ENCODE measurements at places on chromosomes 3 and 15.

- no peak for DNase-seq
Observed at GRCh38 chr15:38559636-38560307, 4.8 kb downstream of the RASGRP1 start.

- no peak for DNase-seq
Observed at GRCh38 chr3:195165790-195166189, 105.2 kb downstream of the XXYLT1 start.

GRCh38 chr3:17935222-17935621 lies 192.8 kb upstream of the TBC1D5 start:
- DNase-seq = no peak

GRCh38 chr15:44101944-44102343 lies 93.1 kb downstream of the FRMD5 start:
- DNase-seq = no peak

GRCh38 chr3:176078906-176079305 lies 1118.4 kb downstream of the TBL1XR1 start:
- DNase-seq = no peak

DNA sequence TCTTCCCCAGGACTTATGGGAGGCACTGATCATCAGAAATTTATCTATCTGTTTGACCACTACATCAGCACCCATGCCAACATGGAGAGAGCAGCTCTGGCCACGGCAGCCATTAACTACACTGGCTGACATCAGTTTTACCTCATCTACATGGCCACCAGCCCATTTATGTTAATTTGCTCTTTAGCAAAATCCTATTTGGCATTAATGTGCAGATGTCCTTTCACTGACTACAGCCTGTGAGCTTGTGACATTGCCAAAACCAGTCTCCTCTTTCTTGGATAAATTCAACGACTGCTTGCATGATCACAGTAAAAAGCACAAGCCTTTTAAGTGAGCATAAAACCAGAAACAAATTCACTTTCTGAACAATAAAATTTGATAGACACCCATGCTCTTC lies 47.5 kb downstream of the NR1I2 start:
- DNase-seq = peak; percentile 10

DNA sequence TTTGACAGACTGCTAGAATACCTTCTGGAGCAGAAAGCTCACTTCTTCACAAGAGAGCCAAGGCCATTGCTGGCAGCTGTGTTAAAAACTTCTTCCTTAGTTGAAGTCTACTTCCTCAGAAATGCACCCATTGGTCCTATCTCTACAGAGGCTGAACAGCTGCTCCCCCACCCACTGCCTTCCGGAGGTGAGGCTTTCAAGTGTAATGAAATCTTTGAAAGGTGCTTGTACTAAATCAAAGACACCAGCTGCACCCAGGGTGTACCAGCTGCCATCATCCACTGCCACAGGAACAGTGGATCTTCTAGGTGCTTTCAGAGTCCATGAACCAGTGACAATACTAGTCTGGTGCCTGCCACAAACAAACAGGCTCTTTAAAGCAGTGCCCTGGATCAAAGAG lies 26.4 kb upstream of the HERC1 start:
- DNase-seq = no peak

- no peak for DNase-seq
Observed at GRCh38 chr15:73715417-73715816, 31.2 kb downstream of the CD276 start.

GRCh38 chr3:8606701-8607231 lies 37.8 kb downstream of the SSUH2 start:
- no peak for DNase-seq

- DNase-seq = no peak
Observed at GRCh38 chr3:186466391-186466974, 77.7 kb downstream of the CRYGS start.

- no peak for DNase-seq
Observed at GRCh38 chr3:58025837-58026569, 17.8 kb downstream of the FLNB start.

DNA sequence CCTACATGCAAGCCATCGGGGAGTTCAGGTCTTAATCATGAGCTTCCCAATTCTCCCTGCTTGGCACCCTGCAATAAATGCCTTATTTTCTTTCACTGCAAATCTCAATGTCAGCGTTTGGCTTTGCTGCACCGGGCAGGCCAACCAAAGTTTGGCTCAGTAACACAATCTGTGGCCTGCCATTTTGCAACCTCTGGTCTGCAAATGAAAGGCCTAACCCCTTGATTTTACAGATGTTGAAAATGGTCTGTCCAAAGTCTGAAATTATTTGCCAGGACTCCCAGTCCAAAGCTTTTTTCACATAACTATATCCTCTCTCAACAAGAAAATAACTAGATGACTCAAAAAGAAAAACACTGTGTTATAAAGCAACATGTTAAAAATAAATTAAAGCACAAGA lies 34.0 kb upstream of the LEKR1 start:
- DNase-seq = no peak

GRCh38 chr15:71109130-71109529 lies 6.1 kb upstream of the THSD4 start:
- no peak for DNase-seq

- DNase-seq = no peak
Observed at GRCh38 chr3:156143136-156143535, 22.8 kb downstream of the KCNAB1 start.

DNA sequence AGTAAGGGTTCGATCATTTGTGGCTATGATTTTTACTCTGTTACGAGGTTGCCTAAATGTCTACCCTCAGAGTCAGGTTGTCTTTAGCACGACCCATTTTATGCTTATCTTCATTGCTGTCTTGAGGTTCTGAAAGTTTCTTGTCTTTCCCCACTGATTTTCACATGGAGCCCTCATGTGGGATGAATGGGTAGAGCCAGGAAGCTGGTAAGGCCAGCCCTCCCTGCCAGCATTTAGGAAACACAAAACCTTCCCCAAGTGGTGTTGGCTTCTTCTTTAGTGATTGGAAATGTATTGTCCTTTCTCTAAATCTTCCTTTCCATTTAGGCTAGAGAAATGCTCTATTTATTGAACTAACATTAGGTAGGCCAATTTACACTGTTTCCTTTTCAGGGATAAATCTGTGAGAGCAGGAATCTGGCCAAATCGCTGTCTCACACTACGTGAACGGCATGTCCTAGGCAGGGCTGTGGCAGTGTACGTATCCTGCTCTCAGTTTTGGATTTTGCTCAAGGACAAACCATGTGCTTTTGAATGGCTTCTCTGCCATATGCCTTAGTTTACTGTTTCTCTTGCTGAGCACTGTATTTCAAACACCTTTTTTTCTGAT lies 43.7 kb downstream of the MYZAP start:
- DNase-seq = no peak

GRCh38 chr3:12966847-12967605 lies 106.2 kb downstream of the IQSEC1 start:
- DNase-seq = no peak

GRCh38 chr3:42012383-42012934 lies 50.6 kb upstream of the ULK4 start:
- no peak for DNase-seq

DNA sequence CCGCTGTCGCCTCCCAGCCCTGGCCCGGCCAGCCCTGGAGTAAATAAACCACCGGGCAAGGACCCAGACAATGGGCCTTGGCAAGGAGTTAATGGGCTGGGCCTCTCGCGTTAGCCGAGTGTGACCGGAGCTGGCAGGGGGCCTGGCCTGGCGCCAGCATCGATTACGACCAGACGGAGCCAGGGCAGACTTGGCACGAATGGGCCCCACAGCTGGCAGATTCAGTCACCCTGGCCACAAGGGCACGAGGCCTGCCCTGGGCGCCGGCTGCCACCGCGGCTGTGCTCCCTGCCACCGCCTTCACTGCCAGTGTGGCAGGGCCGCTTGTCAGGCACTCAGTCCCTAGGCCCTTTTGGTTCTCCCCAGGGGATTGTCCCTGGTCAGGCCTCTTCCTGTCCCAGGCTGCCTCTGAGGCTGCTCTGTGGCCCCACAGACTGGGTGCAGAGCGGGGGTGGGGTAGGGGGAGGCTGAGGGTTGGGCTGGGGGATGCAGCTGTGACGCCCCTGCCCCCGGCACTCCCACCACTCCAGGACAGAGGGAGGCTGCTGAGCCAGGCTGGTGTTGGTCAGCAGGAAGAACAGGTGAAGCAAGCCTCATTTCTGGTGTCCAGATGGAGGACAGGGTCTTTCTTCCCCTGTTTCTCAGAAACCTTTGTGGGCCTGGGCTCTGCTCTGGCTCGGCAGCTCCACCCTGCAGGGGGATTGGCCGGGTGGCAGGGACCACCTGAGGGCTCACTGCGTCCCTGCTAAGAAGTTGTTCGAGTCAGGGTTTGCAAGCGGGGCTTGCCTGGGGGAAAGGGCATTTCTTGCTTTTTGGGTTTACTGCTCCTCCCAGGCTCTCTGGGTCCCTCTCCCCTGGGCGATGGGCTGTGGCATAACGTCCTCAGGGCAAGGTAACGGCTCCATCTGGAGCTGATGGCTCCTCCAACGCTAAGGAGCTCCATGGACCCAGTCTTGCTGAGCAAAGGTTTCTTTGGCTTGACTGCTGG lies 30.5 kb upstream of the SRP14 start:
- DNase-seq = peak; percentile 98

DNA sequence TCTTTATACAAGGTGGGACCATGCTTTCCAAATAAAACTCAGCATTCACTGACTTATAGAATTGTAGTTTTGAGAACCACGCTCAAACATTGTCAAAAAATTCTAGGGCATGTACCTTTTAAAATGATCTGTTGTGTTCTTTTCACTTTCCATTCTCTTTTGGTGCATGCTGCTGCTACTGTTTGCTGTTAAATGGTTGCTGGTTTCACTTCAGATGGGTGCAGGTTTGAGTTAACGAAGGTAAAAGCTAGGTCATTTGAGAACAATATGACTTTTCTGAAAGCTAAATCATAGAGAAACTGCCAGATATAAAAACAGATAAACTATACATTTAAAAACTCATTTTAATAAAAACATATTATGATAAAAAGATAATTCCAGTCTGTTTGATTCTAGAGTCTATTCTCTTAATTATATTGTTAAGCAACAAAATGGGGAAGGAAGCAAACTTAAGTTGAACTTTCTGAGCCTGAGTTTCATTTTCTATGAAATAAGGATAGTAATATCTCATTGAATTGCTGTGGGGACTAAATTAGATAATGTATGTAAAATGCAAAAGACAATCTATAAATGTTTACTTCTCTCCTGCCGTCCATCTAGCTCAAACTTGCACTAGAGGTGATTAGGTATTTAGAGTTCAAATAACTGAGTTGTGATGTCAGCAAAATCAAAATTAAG lies 82.4 kb downstream of the OXSM start:
- no peak for DNase-seq

DNA sequence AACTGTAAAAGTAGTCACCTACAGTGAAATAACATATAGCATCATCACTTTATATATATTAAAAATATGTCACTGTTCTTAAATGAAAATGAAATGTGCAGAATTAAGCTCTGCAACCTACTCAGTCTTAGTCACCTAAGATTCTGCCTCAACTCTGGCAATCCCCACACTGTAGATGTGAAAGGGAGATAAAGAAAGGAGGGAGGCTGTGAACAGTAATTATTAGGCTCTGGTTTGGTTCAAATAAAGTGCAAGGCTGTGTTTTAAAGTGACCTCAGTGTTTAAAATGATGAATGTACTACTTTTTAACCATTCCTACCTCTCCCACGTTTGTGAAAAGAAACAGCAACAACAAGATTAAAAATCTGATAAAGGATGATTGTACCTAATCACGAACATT lies 72.2 kb downstream of the ATP8B4 start:
- no peak for DNase-seq

- DNase-seq = no peak
Observed at GRCh38 chr3:74639681-74640080, 25.2 kb upstream of the CNTN3 start.

DNA sequence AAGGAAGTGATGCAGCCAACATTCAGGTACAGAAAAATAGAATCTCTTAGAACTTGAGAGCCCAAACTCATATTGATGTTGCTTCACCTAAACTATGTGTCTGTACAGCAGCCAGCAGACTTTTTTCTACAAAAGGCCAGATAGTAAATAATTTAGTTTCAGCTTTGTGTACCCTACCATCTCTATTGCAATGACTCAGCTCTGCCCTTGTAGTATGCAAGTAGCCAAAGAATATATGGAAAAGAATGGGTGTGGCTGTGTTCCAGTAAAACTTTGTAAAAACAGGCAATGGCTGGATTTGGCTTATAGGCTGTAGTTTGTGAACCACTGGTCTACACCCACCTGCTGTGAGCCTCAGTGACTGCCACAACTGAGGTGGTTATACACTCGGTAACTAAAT lies 392.5 kb upstream of the RARB start:
- DNase-seq = no peak

DNA sequence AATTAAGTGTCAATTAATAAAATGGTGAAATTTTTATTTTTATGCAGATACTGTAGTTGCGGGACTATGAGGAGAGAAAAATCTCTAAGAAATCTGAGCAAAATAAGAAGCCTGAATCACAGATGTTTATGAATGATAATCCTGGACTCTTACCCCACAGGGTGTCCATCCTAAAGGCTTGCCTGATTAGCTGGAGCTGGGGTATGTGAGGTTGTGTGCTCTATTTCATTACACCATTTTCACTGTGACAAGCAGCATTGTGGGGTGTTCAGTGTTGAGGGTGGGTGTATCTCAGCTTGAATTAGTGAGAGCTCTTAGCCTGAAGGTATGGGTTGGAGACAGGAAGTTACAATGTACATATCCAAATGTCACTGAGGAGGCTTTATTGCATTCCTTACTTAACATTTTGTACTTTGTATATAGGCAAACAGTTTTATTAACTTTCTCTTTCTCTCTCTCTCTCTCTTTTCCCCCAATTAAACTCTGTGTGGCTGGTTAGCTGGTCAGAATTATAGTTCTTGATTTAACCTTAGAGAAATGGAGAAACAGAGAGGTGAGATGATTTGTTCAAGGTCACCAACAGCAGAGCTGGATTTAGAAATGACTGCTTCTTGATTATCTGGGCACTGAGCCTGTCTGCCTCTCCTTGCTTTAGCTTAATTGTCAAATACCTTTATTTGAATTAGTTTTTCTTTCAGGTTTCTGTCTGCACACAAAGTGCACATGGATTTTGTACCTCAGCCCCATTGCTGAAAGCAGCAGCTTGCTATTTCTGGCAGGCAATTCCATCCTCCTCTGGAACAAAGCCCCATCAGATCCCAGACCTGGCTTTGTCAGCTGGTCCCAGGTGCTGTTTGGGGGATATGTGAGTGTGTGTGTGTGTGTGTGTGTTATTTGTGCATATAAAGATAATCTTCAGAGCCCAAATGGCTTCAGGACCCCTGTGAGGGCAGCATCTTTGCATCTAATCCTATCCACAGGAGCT lies 35.8 kb downstream of the GJD2 start:
- DNase-seq = no peak
